ENCODE measurements at places on chromosomes 3 and 15.

GRCh38 chr3:174931473-174932353 lies 72.6 kb downstream of the NAALADL2 start:
- DNase-seq, result no peak
- no peaks in the 10 kb centered on the region for H3K4me1 ChIP-seq

DNA sequence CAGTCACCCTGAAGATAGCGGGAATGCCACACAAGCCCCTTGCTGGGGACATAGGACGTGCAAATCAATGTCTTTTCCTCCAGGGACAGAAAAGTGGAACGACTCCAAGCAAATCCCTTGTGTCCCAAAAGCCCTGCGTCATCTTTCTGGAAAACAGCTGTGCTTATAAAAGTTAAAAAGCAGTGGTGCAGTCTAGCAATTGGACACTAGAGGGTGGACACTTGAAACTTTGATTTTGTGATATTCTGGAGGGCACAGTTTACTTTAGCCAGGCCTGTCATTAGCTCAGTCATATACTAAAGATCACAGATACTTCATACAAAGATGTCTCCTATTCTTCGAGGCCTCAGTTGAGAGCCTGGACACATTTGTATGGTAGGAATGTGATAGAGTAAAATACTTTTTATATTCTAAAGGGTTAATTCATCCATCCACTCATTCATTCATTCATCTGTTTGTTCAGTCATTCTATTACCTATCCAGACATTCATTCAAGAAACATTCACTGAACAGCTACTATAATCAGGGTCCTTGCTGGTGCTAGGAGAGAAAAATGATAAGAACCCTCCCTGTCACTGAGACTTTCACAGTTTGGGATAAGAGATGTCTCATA lies 63.8 kb upstream of the ANKRD34C start:
- no peak for DNase-seq
- no peak overlapping the region for H3K27ac ChIP-seq
- no peaks in the 10 kb centered on the region for H3K36me3 ChIP-seq

DNA sequence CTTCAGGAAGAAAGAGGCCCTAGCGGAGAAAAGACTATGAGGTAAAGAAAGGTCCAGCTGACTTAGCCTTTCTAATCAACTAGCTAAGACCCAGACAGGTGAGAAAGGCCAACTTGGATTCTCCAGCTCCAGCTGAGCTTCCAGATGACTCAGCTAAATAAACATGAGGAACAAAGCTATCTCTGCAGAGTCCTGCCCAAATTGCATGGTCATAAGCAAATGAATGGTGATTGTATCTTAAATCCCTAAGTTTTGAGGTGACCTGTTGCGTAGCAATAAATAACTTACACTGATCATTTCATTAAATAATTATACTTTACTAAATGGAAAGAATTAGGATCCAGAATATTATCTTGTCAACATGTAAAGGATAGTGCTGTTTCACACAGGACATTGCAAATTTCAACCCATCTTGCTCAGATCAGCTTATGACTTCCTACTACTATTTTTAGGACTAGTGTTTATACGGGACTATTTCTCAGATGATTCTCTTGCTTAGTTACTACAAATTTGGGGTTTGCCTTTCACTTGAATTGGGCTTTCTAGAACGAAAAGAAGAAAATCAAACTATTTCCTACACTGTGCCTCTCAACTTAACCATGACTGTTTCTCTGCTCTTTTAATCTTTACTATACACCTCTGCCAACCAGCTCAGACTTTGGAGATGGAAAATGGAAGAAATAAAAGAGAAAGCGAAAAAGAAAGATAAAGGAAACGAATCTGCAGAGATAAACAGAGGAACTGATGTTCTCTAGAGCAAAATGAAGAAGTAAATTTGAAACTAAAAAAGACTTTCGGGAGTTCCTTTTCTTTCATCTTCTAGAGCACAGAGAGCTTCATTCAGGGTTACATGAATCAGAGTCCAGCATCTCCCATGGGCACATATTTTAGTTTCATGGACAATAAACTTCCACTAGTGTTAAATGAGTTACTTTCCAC lies 6.6 kb upstream of the ADGRG7 start:
- no peak overlapping the region for H3K27ac ChIP-seq
- peaks cover 6% of the 10 kb centered on the region for H3K4me1 ChIP-seq

DNA sequence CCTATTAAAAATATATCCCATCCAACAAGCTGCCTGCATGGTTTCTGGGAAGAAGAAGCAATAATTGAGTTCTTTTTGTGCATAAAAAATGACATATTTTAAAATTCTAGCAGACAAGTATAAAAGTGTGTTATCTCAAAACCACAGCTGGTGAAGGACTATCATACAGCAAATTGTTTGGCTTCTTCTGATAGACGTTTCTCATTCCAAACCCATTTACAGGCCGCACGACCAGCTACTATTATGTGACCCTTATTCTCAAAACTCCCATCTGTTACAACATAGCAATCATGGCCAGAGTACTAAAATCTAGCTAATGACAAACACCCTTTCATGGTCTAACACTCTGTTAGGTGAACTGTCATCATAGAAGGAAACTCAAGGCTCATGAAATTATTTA lies 21.7 kb downstream of the ETFA start:
- 0 out of 2 replicates have a peak, but pooled peaks cover 3% of the 10 kb centered on the region for H3K4me1 ChIP-seq
- peaks cover 51% of the 10 kb centered on the region for H3K36me3 ChIP-seq
- DNase-seq, result no peak
- no peak overlapping the region for H3K27ac ChIP-seq

DNA sequence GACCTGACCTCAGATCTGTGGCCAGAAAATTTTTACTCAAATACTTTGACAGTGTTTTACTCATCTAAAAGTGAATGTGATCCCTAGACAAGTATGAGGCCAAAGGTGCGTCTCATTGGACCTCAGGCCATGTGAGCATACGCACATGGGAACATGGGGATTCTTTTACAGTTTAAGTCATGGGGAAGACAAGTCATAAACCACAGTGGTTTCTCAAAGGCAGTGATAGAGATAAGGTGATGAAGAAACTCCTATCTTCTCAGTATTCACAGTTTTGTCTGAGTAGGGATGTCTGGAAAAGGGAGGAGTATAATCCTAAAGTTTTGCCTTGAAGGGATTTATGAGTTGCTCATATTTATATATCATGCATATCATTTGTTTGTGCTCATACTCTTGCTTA lies 173.8 kb downstream of the FNDC3B start:
- H3K4me3 ChIP-seq, result no peak overlapping the region
- no peak for DNase-seq
- peaks cover 26% of the 10 kb centered on the region for H3K4me1 ChIP-seq
- no peaks in the 10 kb centered on the region for H3K27me3 ChIP-seq
- H3K27ac ChIP-seq, result no peak overlapping the region
